ENCODE measurements at places on chromosomes 6 and 20.

DNA sequence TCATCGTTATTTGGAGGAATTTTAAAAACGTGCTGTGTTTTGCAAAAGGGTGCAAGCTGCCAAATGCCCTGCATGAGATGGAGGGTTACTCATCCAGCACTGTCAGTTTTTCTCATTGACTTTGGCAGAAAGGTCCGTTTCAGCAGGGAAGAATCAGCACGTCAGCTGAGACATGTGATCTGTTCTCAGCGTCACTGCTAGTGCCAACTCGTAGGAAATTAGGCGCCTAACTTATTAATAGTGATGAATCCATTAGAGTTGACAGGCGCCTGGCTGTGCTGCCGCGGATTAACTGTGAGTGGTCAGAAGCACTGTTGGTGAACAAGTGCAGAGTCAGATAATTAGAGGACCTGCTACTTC, 175.5 kb upstream of the FOXQ1 start:
- peak; percentile 33 for DNase-seq

DNA sequence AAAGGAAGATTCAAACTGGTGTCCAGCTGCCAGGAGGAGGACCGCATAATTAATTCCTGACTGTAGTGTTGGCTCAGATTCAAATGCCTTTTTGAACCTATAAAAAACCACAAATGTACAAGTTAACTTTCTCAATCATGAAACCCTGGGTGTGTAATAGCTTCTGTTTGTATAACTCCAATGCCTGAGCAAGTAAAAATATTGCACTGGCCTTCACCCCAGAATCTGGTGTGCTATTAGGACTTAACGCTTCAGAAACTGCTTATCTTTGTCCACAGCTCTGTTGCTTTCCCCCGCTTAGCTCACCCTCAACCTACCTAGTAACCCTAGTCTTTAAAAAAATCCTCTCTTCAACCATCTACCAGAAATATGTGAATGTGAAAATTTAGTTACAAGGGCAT, 119.1 kb upstream of the MAP7 start:
- DNase-seq, result peak; percentile 13

- no peak for DNase-seq
Observed at GRCh38 chr6:53441761-53442160, 93.0 kb upstream of the ELOVL5 start.

- DNase-seq, result no peak
Observed at GRCh38 chr6:87182321-87182720, 27.0 kb downstream of the ZNF292 start.

All from prostate gland (tissue), 2 donors.